GDM1 (cell line): ENCODE measurements at places on chromosomes 5 and 9.
A peak's percentile ranks its signal among the peaks of the same experiment; 100 is the strongest.

DNA sequence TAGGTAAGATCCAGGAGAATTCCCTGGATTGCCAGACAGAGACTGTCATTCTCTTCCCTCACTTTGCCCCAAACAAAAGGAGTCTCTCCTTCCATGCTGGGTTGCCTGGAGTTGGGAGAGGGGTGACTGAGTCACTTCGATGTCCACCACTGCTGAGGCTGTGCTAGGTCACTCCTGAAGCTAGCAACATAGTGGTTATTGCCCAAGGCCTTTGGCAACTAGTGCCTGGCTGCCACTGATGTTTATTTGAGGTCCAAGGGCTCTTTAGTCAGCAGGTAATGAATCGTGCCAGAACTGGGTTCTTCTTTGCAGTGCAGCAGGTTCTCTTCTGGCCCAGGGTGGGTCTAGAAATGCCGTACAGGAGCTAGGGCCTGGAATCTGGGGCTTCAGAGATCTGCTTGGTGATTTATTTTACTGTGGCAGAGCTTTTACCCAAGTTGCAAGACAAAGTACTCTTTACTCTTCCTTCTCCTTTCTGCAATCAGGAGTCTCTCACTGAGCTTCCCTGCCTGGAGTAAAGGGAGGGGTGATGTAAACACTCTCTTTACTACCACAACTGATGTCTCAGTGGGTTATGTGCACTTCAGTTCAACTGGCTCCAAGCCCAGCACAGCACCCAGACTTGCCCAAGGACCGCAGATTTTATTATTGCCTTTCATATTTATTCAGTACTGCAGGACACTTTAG is 155.7 kb upstream of the SH3GL2 start:
- no peak for DNase-seq

DNA sequence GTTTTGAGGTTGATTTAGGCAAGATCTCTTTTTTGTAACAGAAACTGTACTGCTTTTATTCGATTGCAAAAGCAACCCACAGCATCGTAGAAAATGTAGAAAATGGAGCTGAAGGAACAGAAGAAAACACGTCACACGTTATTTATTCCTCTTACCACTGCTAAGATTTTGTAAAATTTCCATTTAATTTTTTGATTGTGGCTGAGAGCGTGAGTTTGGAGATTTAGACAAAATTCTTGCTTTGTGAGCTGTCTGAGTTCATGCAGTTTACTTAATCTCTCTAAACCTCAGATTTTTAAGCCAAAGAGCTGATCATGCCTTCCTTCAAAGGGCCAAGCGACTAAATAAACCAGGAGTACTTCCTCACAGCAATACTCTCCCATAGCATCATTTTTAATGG is 24.8 kb downstream of the DPYSL3 start:
- no peak for DNase-seq

GRCh38 chr5:160269017-160269416 is 39.7 kb downstream of the FABP6 start:
- peak; percentile 46 for DNase-seq

- no peak for DNase-seq
These were observed 421.7 kb upstream of the KIF2A start for GRCh38 chr5:61884252-61884855.

GRCh38 chr9:113241161-113241560 is 19.8 kb downstream of the SLC31A1 start:
- DNase-seq: no peak

DNA sequence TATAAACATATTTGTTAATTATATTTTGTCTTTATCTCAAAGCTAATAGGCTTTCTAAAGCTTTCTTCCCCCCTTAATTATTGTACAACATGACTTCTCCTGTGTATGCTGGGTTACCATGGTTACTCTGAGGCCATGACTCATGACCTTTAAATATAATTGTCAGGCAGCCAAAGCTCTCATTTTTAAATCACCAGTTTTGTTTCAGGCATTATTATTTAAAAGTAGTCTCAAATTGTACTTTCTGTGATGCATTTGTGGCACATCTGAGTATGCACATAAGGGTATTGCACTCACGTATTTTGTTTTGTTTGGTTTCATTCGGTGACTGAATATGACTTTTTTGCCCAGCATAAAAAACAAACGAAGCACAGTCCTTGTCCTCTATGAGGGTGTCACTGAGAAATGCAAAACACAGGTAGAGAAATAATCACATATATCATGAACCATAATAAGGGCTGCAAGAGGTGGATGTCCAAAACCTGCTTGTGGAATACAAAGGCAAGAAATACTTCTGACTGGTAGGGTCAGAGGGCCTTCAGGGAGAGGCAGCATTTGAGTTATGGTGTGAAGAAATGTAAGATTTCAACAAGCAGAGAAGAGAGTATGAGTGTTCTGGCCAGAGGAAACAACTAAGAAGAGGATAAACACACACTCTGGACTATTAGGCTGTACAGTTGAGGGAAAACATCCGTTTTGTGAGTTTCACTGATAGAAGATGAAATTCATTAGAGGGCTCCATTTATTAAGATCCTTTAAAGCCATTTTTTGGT is 2.1 kb downstream of the CCDC192 start:
- peak; percentile 38 for DNase-seq

DNA sequence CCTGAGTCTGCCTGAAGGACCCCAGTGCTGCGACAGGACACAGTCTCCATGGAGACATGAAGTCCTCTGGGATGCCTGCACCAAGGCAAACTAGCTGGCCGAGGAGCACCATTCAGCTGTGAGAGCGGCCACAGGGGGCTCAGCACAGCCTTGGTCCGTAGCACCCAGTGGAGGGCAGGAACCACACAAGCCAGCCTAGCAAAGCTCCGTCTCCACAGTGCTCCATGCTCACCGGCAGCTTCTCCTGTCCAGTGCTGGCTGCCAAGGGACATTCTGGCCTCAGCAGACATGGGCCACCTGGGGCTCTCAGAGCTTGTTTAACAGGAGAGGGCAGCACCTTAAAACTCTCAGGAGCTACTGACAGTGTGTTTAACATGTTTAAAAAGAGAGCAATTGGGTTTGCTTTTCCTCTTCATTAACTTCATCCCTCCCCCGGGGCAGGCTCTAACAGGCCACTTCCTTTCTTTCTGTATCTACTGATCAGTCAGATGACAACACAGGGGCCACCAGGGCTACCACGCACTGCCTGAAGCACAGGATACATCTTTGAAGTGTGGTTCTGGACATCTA is 57.0 kb downstream of the SECISBP2 start:
- peak; percentile 22 for DNase-seq

DNA sequence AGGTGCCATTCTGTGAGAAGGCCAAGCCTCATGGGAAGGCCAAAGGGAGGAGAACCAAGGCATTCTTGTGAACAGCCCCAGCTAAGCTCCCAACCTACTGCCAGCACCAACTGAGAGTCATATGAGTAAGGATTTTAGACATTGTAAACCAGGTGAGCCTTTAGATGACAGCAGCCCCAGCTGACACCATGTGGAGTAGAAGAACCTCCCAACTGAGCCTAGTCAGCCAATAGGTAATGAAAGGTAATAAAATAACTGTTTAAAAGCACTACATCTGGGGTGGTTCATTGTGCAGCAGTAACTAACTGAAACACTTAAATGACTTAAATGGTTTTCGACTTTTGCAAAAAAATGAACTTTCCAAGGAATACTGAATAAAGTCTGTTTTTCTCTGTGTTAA is 172.6 kb upstream of the KIF2A start:
- no peak for DNase-seq

GRCh38 chr5:179431221-179431824 is 86.1 kb upstream of the ADAMTS2 start:
- no peak for DNase-seq

- no peak for DNase-seq
These were observed 23.8 kb downstream of the C5orf58 start for GRCh38 chr5:170256571-170256970.

DNA sequence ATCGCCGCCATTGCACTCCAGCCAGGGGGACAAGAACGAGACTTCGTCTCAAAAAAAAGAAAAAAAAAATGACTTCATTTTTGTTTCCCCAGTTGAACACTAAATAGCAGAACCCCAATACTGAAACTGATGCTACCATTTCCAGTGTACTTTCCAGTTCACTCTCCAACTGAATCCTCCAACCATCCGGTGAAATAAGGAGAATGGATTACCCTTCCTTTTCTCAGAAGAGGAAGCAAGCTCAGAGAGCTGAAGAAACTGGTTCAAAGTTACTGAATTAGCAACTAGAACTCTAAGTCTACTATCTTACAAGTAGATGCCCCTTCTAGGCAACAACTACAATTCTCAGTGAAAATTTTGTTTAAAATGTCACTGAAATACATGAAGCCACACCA is 3.9 kb downstream of the FAM13B start:
- no peak for DNase-seq

- DNase-seq: no peak
These were observed 384.7 kb upstream of the SMC2 start for GRCh38 chr9:103709366-103709765.

- DNase-seq: no peak
These were observed at the start of gene IL13 for GRCh38 chr5:132657676-132658380. IL13 (plus strand) TSS chr5:132658173; CDS start chr5:132658187, 14 bp downstream.

DNA sequence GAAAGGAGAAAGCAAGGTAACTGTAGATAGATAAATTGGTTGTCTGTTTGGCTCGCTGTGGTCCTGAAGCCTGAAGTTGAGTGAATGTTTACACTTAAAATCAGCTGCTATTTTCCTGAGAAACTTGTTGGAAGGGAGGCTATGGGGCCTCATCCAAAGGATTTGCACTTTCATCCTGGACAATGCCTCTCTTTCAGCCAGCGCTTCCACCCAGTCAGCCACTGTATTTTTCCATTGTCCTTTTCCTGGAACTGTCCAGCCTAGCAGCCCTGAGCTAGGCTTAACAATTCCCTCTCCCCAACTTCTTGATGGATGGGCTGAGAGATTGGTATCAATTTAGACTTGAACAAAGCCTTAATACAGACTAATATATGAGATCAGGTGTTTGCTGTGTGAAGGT is 429.2 kb downstream of the DMAC1 start:
- no peak for DNase-seq

DNA sequence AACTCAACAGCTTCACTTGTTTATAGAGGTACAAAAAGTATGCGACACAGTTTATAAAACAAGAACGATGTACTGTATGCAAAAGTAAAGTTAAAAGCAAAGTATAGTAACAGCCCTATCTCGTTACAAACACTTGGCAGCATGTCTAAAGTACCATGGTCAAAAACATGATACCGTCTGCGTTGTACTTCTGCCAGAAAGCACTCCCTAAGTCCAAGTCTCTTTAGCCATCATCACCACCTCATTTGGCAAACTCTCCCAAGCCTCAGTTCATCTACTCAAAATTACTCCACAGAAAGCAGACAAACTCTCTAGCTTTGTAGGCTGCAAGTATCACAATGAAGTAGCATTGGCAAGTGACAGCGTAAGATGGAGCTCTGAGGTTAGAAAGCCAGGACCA is 73.4 kb downstream of the NFIB start:
- DNase-seq: no peak

DNA sequence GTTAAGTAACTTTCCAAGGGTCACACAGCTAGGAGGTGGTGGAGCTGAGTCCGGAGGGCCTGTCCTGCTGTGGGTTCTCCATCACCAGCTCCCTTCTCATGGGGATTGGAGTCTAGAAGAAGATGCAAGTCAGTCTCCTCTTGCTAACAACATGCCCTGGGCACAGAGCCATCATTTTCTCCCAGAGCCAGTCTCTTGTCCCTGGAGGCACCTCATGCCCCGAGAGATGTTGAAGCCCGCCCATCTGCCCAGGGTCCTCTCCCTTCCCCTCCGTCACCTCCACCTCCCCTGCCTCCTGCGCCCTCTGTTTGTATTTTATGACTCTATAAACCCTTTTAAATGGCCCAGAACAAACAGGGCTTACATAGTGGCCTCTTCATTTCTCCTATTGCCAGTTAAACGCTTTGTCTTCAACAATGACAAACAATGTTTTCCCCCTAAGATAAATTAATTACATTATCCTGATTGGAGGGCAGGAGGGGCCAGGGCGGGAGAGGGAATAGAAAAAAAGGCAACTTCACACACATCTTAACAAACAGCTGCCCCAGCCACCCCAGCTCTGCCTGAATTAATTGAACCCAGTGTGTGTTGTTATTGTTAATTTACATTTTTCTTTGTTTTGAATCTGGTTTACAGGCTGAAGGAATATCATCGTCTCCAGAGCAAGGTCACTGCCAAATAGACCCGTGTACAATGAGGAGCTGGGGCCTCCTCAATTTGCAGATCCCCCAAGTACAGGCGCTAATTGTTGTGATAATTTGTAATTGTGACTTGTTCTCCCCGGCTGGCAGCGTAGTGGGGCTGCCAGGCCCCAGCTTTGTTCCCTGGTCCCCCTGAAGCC is 55.8 kb downstream of the ASS1 start:
- DNase-seq: no peak

DNA sequence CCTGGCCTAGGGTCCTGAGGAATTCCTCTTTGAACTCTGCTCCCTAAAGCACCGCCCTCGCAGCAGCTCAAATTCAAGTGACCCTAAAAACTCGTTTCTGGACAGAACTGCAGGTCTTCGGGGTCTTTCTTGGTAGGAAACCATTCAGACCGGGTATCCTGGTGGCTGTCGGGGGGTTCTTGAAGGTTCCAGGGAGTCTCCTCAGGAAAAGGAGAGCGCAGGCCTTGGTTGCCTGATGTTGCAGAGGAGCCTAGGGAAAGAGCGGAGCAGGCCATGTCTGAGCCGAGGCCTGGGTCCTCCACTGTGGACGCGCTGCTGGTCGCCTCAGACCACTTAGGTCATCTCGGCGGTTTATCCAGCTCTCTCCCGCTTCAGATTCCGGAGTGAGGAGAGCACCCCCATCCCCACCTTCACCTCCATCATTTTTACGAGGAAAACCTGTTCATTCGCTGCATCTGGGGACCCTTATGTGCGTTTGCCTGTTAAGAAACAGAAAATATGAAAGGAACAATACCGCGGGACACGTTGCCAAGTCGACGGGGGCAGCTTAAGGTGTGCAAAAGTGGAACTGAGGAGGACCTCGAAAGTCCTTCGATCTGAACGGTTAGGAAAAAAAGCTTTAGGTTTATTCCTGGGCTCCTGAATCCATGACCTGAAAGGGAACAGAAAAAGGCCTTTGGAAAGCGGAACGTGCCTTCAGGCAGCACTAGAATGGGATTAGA is 299.4 kb downstream of the PARP8 start:
- no peak for DNase-seq

- no peak for DNase-seq
These were observed 62.6 kb upstream of the DMAC1 start for GRCh38 chr9:7862170-7862569.

- DNase-seq: no peak
These were observed 9.4 kb upstream of the LMX1B start for GRCh38 chr9:126604059-126605055.

DNA sequence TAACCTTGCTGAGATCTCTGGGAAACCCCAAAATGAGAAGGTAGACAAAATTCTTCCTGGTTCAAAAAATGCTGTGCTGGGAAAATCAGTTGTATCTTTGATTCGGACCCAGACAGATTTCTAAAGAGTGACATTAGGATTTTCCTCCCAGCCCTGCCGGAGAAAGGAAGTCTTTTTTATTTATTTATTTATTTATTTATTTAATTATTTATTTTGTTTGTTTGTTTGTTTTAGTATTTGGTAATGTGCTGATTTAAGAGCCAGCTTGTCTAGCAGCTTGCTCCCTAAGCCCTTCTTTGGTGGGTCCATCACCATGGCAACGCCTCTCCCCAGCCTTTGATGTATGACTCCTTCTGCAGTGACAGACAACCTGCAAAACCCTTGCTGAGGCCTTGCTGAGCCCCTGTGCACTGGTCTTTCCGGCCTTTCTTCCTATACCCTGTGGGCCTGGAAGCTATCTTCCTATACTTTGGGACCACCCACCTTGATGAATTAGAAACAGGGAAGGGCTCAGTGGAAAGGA is 60.6 kb upstream of the AFAP1L1 start:
- DNase-seq: no peak
